LHCN-M2 (cell line): ENCODE measurements at places on chromosomes 2 and 18. TPM values are rescaled to one million over a fixed set of nuclear protein-coding genes. Genes with fewer than 3 reads are reported as not detected.

DNA sequence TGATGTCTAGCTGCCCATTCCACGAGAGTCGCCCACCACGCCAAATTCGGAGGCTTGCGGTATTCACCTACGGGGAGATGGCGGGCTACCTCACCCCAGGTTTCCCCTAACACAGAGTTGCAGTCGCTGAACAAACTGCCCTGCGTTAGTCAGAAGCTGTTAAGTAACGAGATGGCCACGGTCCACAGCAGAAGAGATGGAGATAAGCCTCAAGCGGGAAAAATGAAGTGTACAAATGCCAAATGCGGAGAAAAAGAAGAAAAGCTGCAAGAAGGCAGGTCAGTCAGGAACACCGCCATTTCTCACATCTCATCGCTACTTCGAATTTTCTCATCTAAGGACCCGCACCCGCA lies 425 bp downstream of the ASB3 start:
- DNase-seq = no peak

DNA sequence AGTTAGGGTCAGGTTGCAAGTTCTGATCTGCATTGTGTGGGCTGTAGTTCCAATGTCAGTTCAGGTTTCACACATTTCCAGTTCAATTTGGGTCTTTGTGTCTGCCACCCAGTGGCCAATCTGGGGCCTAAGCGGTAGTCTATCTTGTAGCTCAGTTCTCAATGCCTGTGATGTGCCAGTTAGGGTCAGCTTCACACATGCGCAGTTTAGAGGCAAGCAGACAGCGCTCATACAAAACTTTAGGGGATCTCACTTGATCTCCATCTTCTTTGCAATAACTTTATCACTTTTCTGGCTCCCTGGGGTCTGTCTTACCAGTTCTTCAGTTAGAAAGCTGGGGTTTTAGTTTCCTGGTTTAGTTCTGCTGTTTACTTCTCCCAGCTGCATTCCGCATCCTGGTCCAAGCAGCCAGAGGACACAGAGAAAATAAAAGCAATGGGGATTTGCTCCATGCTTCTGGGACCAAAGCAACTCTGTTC lies 11.0 kb upstream of the ZNF24 start:
- peak; percentile 88 for DNase-seq

Gene HADHB
- 114 and 118 TPM in 2 replicates for total RNA-seq

Gene PDE1A
- 3.1 and 3.5 TPM in 2 replicates for total RNA-seq

Gene CROCC2
- under 0.01 TPM in 1 of 2 replicates, not detected in the other for total RNA-seq
